ENCODE measurements at places on chromosomes 2 and 18.

GRCh38 chr18:12890964-12891363 lies 6.9 kb upstream of the PTPN2 start:
- DNase-seq, result no peak

DNA sequence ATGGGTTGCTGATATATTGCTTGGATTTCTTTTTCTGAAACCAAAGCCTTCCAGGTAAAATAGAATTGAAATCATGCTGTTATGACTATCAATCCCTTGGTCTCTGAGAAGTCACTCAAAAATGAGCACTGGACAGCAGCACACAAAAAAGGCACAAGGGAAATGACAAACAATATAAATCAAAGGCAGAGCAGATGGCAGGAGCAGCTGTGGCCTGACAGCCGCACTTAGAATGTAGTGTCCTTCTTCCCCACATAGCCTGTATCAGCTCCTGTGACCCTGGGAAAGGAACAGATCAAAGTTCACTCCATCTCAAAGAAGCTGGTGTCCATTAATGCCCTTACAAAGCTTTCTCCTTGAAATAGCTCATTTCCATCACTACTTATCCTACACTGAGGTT lies 326.7 kb downstream of the SUCLG1 start:
- DNase-seq, result no peak

GRCh38 chr2:239963646-239964205 lies 61.4 kb downstream of the NDUFA10 start:
- no peak for DNase-seq

DNA sequence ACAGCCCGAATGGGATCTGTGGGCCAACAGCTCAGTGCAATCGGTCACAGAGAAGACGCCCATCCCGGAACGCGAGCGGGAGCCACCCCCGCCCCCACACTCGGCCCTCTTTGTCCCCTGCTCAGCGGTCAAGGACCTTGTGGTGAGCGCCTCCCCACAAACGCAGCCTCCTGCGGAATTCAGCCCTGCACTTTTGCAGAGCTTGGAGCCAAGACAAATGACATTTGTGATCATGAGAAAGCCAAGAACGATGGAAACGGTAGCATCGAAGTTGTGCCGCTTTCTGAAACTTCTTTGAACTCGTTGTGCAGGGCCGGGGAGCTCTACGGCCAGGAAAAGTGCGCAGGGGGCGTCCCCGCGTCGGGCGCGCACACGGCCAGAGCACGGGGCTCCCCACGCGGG lies 6.7 kb upstream of the SALL3 start:
- no peak for DNase-seq

GRCh38 chr2:241620419-241620769 lies 16.6 kb downstream of the THAP4 start:
- no peak for DNase-seq

DNA sequence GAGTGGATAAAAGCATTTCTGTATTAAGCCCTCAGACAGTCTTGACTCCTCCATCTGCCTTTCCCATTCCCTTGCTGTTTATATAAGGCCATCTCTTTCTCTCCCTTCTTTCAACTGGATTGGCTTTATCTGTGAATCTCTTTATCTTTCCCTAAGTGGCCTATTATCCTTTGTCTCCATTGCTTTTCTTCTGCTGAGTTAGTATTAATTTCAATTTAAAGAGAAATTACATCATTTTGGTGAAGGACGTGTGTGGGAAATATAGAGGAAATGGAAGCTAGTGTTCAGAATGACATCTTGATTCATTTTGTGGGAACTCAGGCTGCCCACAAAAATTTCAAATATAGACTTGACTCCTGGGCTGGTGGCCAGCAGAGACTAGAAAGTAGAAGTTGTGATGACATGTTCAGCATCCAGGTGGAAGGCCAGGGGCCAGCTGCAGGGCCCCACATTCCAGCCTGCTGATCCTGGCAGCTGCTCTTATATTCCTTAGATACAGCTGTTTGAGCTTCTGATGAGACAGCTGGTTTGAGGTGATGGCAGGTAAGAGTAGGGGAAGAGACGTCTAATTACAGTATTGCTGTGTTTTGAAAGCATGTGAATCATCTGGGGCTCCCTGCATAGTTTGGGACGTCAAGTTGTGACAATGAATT lies 52.3 kb downstream of the DIS3L2 start:
- no peak for DNase-seq

GRCh38 chr18:65093346-65093745 lies 657.5 kb upstream of the CDH7 start:
- DNase-seq, result no peak

DNA sequence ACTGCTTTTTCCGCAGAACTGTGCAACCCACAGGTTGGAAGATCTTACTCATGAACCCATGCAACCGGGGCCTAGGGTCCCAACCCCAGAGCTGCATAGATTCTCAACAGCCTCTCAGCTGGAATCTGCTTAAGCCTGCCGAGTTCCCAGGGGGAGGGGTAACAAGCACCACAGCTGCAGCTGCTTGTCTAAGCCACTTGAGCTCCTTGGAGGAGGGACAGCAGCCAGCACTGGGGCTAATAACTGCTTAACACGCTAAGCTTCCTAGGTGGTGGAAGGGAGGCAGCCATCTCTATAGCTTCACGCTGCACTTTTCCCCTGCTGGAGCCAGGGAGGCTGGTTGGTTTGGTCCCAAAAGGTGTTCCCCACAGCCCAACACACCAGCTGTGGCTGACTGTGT lies 311.6 kb downstream of the DSC3 start:
- no peak for DNase-seq

DNA sequence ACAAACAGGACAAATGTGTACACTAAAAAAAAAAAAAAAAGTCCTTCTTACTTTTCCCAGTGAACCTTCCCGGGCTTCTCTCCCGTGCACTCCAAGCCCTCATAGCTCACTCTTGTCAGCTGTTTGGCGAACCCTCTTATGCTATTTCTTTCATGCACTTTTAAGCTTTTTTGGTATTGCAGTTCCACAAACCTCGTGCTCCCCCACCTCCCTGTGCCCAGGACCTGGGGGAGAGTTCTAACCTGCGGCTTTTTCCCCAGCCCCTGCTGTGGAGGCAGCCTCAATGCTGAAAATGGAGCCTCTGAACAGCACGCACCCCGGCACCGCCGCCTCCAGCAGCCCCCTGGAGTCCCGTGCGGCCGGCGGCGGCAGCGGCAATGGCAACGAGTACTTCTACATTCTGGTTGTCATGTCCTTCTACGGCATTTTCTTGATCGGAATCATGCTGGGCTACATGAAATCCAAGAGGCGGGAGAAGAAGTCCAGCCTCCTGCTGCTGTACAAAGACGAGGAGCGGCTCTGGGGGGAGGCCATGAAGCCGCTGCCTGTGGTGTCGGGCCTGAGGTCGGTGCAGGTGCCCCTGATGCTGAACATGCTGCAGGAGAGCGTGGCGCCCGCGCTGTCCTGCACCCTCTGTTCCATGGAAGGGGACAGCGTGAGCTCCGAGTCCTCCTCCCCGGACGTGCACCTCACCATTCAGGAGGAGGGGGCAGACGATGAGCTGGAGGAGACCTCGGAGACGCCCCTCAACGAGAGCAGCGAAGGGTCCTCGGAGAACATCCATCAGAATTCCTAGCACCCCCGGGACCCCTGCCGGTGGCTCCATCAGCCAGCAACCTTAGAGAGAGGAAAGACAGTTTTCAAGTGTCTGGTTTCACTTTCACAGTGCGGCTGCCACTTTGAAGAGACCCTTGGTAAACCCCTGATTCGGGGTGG lies 826 bp downstream of the KCNE4 start:
- no peak for DNase-seq
